ENCODE measurements at places on chromosomes 3 and 15.

- DNase-seq: peak; percentile 91
Observed at GRCh38 chr3:30285188-30286006, 321.0 kb upstream of the TGFBR2 start.

- DNase-seq: no peak
Observed at GRCh38 chr3:131731709-131732108, 228.9 kb upstream of the MRPL3 start.

GRCh38 chr15:31402511-31403056 lies 75.9 kb downstream of the KLF13 start:
- DNase-seq: peak; percentile 94

GRCh38 chr3:54443561-54444161 lies 321.3 kb downstream of the CACNA2D3 start:
- peak; percentile 73 for DNase-seq

- no peak for DNase-seq
Observed at GRCh38 chr3:46082849-46083248, 55.6 kb upstream of the XCR1 start.

- no peak for DNase-seq
Observed at GRCh38 chr15:64634027-64634426, 141.4 kb downstream of the RBPMS2 start.

GRCh38 chr15:39493424-39494067 lies 87.3 kb upstream of the THBS1 start:
- DNase-seq: no peak

GRCh38 chr3:134299888-134300206 lies 49.2 kb upstream of the RYK start:
- no peak for DNase-seq

- DNase-seq: no peak
Observed at GRCh38 chr3:134680796-134681521, 30.1 kb upstream of the KY start.

- no peak for DNase-seq
Observed at GRCh38 chr3:57820479-57820878, 64.4 kb downstream of the SLMAP start.

- DNase-seq: no peak
Observed at GRCh38 chr3:14318646-14319045, 83.8 kb upstream of the SLC6A6 start.

- no peak for DNase-seq
Observed at GRCh38 chr15:52790169-52790708, at the start of gene ONECUT1. ONECUT1 (minus strand) TSS chr15:52790336; CDS start chr15:52789884, 452 bp downstream.

- DNase-seq: no peak
Observed at GRCh38 chr3:187888701-187889100, 143.4 kb upstream of the BCL6 start.

GRCh38 chr3:160747422-160747821 lies 8.6 kb upstream of the PPM1L start:
- no peak for DNase-seq

DNA sequence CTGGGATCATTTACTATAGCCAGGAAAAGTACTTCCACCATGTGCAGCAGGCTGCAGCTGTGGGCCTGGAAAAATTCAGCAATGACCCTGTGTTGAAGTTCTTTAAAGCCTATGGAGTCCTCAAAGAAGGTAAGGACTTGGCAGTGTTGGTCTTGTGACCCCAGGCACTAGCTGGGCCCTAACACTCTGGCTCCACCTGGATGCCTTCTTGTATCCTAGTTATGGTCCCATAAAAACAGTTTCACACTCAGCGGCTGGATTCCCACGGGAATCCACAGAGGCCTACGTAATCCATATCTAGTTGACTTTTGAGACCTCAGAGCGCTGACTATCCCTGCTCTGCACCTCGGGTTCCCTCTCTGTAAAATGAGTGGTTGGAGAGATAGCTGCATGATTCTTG lies 1.6 kb downstream of the TTC21A start:
- DNase-seq: no peak

DNA sequence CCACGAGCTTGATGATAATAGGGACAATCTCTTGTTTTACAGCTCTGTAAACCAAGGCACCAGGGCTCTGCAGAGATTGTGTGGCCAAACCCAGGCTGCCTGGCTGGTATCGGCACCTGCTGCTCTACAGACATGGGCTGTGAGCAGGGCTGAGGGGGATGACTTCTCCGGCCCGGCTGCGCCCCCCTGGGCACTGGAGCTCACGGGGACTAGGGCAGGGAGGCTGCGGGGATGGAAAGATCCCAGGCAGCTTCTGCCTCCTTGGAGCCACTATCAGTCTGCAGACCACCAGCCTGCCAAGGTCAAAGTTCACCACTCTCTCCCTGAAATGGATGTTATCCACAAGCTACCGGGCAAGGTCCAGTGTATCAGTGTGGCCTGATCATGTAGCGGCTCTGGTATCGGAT lies 22.0 kb upstream of the PIGZ start:
- DNase-seq: no peak

GRCh38 chr15:51180011-51180410 lies 85.3 kb upstream of the TNFAIP8L3 start:
- DNase-seq: no peak

- no peak for DNase-seq
Observed at GRCh38 chr15:69338535-69339213, 40.0 kb downstream of the PAQR5 start.

DNA sequence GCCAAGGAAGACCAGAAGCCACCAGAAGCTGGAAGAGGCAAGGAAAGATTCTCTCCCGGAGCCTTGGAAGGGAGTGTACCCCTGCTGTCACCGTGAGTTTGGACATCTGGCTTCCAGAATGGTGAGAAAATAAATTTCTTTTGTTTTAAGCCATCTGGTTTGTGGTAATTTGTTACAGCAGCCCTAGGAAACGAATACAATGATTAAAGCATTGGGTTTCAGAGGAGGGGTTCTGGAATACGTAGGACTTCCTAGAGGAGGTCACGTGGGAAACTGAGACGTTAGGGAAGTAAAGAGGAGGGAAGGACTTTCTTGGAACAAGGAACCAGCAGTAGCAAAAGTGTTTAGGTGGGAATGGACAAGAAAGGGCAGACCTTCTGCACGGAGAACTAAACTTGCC lies 377.7 kb downstream of the IL20RB start:
- DNase-seq: no peak

DNA sequence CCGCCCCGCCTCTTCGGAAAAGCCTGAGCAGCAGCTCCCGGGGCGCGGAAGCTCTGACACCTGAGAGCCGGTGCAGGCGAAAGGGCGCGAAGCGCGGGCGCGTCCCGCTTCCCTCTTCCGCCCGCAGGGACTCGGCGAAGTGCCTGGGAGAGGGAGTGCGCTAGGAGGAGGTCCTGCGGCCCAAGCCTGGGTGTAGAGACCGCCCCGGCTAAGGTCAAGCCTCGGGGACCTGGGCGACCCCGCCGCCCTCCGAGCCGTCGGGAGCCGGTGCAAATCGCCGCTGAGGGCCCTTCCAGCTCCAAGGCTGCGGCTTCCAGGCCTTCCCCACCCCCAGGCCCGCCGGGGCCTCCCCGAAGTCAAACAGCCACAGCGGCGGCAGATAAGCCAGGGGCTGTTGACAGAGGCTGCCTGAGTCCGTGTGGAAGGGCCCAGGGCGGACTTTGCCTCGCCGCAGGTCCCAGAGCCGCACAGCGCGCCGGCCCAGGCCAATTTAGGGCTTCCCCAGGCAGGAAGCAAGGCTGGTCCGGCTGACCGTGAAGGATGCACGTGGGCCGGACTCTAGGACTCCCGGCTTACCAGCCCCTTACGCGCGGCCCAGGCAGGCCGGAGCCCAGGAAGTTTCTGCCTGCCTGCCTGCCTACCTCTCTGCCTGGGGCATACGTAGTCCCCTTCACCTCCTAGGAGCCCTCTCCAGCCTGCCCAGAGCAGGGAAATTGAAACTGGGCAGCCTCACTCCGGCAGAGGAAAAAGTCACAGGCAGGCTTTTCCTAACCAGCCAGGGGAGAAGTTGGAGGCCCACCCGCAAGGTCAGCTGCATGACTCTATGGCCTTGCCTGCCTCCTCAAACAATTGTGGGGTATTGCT lies 2.3 kb downstream of the ITPKA start:
- no peak for DNase-seq

GRCh38 chr15:28037969-28038590 lies 61.0 kb downstream of the OCA2 start:
- DNase-seq: no peak

- DNase-seq: no peak
Observed at GRCh38 chr3:56122911-56123310, 345.4 kb downstream of the ERC2 start.

GRCh38 chr3:159232966-159233365 lies 431.1 kb downstream of the MFSD1 start:
- DNase-seq: no peak

DNA sequence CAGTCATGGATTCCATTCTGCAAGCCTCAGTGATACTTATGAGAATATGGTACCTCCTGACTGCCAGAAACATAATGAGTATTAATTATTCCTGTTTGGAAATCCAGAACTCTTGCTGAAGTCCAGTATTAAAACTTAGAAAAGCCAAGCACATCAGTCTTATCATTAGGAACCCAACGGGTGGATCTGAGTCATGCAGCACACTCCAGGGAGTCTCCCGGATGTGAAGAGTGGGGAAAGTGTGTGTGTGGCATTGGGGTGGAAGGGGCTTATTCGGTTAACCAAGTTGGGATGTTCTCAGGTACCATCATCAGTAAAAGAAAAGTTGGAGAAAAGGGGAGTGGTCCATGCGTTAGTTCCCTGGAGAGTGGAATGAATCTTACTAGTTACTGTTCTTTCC lies 181.1 kb downstream of the PLCL2 start:
- DNase-seq: no peak

- DNase-seq: peak; percentile 98
Observed at GRCh38 chr3:157160658-157161424, 894 bp upstream of the CCNL1 start.

DNA sequence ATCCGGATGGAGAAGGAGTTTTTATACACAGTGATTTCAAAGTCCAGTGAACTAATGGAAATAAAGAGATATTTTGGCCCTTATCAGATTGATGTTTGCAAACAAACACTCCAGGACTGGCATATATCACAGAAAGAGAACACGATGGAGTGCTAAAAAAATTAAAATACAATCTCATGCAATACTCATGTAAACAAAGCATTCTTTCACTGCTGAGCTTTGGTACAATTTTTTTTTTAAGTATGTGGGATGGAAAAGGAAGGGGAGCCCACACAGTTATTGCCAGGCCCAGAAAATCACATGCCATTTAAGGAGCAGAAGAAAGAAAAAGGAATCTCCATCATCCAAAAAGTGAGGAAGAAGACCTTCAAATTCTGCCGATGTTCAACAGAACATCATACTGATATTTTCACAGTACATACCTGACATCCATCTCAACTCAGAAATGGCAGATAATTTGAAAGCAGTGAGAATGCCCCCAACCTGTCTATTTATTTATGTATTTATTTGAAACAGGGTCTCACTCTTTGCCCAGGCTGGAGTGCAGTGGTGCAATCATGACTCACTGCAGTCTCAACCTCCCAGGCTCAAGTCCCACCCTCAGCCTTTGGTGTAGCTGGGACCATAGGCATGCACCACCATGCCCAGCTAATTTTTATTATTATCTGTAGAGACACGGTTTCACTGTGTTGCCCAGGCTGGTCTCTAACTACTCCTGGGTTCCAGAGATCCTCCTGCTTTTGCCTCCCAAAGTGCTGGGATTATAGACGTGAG lies 107.5 kb upstream of the SLC2A2 start:
- no peak for DNase-seq

GRCh38 chr3:107450254-107450893 lies 72.4 kb upstream of the BBX start:
- DNase-seq: no peak

GRCh38 chr3:113231827-113232253 lies 20.5 kb downstream of the BOC start:
- DNase-seq: peak; percentile 17

GRCh38 chr15:39313467-39313866 lies 267.4 kb upstream of the THBS1 start:
- DNase-seq: no peak

DNA sequence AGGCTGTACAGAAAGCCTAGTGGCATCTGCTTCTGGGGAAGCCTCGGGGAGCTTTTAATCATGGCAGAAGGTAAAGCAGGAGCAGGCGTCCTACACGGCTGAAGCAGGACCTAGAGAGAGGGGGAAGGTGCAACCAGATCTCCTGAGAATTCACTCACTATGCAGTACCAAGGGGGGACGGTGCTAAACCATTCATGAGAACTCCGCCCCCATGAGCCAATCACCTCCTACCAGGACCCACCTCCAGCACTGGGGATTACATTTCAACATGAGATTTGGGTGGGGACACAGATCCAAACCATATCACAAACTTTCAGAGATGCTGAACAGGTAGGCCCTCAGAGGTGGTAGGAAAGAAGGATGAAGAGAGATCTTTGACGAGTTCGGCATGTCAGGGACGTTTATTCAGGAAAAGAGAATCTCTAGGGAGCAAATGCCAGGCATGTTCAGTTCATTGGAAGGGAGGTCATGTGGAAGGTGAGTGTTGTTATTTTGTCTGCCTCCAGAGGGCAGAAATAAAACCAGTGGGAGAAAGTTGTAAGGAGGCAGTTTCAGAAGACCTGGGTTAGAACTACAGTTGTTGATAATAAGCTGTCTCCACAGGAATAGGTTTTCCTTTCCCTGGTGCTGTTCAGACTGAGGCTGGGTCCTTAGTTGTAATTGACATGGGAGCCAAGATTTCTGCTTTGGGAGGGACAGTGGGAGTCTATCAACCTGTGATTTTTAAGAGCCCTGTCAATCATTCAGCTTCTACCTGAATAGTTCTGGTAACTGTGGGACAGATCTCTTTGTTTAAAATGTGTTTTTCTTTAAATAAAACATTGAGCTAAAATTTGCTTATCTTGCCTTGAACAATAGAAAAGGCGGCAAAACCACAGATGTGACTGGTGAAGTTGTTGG lies 4.3 kb upstream of the FNDC3B start:
- no peak for DNase-seq

DNA sequence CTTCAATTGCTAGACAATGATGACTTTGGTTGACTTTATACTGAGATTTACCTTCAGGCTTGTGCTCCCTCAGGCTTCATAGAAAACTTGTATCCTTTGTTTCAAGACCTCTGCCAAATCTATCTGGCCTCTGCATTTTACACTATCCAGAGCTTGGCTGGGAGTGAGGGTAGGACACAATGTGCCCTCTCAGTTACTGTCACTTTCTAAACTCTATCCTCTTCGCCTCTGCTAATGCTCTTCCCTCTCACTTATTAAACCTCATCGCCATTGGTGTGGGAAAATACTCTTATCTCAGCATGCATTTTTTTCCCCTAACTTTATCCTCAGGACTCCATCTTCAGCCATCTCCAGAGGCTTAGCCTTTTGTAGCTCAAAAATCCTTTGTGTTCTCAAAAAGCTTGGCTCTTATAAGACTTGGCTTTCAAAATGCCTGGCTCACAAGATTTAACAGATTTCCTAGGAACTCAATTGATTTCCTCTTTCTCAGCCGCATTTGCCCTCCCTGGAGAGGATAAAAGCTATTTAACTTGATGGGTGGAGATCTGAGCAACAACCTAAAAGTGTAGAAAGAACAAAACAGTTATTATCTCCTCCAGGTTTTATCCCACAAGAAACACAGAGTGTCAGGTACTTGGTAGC lies 28.3 kb downstream of the SUCNR1 start:
- DNase-seq: no peak

GRCh38 chr15:45635191-45635638 lies 386 bp downstream of the SQOR start:
- no peak for DNase-seq
